ENCODE measurements at places on chromosomes 4 and X.

GRCh38 chr4:168408620-168409019 lies 71.7 kb downstream of the DDX60L start:
- DNase-seq: no peak

DNA sequence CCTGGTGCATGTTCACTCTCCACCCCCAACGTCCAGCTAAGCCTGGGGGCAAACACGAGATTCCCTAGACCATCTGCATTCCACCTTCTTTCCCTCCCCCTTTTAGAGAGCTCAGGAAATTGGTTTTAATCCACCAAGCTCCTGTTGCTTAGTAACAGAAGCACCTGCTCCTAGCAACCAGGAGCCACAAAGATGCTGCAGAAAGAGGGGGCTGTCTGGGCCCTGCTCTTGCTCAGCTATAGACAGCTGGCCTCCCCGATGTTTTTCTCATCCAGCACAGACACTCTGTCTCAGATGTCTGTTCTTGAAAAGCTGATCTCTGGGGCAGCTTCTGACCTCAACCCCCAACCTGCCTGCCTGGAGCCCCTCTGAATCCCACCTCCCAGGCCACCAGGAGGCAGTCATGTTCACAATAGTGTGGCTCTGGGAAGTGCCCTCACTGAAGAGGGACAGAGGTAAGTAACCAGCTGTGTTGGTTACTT lies 71.5 kb downstream of the SLC16A2 start:
- DNase-seq: peak; percentile 0

- no peak for DNase-seq
Observed at GRCh38 chrX:120402369-120402768, 40.5 kb downstream of the ATP1B4 start.

DNA sequence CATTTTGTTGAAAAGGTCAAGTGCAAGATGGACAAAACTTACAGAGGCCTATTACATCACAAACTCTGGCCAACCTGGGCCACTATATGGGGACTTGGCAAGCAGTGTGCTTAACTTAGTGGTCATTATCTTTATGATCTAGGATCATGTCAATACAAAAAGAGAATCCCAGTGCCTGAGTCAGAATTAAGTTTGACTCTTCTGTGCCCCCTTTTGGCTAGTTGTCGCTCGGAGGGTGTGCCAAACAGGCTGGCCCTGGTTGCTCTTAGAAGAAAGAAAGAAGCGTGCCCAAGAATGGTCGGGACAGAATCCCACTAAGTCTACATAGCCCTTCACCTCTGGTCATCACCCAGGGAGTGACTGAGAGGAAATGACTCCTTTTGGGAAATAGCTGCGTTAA lies 100.1 kb downstream of the EIF4E start:
- DNase-seq: peak; percentile 19

DNA sequence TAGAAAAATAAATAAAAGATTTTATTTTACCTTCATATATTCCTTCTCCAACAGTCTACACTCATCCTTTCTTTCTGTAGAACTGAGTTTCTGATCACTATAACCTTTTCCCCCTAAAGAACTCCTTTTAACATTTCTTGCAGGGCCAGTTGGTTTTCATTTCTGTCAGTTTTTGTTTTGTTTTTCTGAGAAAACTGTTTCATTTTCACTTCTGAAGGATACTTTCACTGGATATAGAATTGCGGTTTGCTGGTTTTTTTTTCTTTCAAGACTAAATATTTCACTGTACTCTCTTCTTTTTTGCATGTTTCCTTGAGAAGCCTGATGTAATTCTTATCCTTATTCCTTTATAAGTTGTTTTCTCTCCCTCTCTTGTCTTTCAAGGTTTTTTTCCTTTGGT lies 90.4 kb upstream of the EOLA2 start:
- DNase-seq: no peak

DNA sequence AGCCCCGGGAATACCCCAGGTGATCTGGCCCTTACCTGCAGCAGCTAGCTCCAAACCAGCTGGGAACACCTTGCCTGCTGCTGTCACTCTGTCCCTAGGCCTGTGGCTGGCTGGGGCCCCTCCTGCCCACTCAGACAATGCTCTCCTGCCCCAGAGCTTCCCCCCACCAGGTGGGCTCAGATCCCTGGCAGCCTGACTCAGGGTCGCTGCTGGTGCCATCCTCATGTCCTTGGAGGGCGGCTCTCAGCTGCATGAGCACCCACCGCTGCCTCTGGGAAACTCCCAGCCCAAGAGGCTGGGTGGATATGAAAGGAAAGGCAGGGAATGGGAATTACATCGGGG lies 15.8 kb downstream of the C4orf50 start:
- no peak for DNase-seq

DNA sequence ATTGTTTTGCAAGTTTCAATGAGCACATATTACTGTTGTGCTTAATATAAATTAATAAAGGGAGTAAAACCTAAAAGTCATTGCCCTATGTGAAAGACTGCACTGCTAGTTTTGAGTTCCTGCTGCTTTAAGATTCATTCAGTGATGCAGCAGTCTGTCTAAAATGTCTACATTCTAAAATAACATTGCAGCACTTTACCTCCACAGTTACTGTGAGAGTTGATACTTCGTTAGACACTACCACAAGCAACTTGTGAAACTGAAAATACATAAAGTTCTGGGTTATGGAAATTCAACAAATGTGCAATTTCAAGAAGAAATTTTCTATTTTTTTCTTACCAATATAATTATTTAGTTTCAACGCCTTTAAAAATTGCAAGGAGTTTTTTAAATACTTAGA lies 1175.2 kb upstream of the DIAPH2 start:
- DNase-seq: no peak

DNA sequence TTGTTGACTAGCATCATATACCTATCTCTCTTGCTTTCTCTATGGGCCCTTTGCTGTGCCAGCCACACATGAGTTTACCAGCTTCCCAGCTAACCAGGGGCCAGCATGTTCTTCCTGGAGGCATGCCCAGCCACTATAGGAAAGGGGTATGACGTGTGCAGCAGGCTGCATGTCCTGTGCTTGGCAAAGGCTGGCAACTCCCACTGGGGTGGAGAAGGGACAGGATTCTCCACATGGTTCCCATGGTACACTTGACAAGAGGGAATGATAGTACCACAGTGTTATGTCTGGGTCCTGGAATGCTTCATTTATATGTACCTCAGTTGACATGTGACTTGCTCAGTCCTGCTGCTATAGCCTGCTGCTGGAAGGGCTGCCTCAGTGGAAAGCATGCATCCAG lies 78.8 kb downstream of the TMEM164 start:
- DNase-seq: no peak

- no peak for DNase-seq
Observed at GRCh38 chr4:62377700-62378099, 1177.6 kb downstream of the ADGRL3 start.

DNA sequence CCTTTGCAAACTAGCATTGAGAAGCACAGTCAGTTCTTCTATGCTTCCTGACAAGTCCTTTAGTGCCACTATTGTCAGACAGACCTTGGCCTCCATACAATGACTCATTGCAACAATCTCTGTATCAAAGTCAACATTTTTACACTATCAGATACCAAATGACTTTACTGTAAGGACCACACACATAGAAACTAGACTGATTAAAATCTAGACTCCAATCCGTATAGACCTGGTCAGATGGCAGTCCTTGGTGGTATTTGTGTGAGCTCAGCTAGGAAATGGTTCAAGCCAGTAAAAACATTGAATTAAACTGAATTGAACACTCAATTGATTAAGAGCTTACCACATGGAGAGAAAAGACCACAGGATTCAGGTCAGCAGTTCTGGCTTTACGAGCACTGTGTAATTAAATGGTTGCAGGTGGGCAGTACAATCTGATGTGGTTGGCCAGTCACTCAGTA lies 549.8 kb upstream of the LCORL start:
- DNase-seq: no peak

DNA sequence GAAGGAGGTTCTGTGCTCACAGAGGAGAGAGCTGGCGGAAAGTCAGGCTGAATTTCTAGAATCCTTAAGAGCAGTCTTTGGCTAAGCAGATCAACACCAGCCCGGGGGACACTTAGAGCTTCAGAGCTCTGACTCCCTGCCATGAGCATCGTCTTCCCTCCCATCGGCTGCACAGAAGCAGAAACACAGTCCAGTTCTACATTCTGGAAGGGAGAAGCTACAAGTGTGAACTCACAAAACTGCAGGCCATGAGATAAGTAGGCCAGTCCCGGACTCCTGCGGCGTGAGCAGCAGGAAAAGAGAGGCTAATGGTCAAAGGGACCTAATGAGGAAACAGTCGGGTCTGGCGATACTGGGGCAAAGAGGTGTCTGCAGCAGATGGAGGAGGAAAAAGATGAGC lies 211.5 kb downstream of the DHX15 start:
- DNase-seq: no peak

DNA sequence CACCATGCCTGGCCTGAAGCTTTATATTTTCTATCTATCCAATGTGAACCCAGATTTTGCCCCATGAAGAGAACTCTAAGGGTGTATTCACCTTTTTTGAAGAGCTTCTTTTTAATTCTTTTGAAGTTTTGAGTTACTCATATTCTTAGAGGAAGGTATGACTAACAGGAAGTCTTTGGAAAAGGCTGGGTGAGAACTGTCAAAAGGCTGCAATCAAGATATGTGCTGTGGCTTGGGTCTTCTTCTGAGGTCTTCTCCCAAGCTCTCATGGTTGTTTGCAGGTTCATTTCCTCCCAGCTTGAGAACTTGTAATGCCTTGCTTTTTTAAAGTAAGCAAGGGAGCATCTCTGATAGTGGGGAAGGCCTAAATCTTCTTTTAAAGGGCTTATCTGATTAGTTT lies 3.1 kb upstream of the C4orf17 start:
- peak; percentile 5 for DNase-seq

DNA sequence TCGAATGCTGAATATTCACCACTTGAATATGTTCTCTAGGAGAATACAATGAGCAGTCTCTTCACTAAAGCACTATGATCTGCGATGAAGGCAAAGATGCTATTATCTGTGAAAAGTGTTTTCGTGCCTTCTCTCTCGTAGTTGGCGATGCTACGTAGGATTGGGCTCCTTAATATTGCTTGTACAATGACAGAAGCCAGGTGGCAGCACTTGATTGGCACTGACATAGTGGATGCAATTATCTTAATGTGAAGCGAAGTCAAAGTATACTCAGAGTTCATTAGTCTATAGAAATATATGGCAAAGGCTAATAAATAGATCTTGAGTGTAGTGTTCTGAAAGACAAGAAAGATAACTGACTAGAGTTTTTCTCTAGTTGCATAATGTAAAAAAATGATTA lies 1135.7 kb upstream of the AGA start:
- DNase-seq: no peak

DNA sequence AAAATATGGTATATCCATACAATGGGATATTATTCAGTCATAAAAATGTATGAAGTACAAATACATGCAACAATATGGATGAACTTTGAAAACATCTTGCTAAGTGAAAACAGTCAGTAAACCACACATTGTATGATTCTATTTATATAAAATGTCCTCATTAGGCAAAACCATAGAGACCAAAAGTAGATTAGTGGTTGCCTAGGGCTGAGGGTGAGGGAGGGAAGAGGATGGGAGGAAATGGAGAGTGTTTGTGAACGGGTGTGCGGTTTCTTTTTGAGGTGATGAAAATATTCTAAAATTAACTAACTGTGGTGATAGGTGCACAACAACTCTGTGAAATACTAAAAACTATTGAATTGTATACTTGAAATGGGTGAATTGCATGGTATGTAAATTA lies 29.6 kb downstream of the TEX11 start:
- DNase-seq: no peak

- no peak for DNase-seq
Observed at GRCh38 chr4:14152834-14153519, 525.5 kb upstream of the BOD1L1 start.

DNA sequence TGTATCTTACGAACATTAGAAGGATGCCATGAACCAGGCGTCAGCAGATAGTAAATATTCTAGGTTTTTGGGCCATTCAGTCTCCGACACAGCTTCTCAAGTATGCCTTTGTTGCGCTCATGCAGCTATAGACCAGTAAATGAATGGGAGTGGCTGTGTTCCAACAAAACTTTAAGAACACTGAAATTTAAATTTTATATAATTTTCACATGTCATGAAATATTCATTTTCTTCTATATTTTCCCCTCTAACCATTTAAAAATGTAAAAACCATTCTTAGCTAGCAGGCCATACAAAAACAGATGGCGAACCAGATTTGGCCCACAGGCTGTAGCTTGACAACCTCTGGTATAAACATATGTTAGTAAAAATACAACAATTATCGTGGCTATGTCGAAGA lies 151.8 kb upstream of the KIT start:
- no peak for DNase-seq

- DNase-seq: no peak
Observed at GRCh38 chr4:177455561-177455970, 13.3 kb upstream of the AGA start.

GRCh38 chr4:85733798-85734197 lies 258.8 kb downstream of the ARHGAP24 start:
- DNase-seq: no peak

- no peak for DNase-seq
Observed at GRCh38 chrX:111447298-111447697, 35.3 kb upstream of the DCX start.

DNA sequence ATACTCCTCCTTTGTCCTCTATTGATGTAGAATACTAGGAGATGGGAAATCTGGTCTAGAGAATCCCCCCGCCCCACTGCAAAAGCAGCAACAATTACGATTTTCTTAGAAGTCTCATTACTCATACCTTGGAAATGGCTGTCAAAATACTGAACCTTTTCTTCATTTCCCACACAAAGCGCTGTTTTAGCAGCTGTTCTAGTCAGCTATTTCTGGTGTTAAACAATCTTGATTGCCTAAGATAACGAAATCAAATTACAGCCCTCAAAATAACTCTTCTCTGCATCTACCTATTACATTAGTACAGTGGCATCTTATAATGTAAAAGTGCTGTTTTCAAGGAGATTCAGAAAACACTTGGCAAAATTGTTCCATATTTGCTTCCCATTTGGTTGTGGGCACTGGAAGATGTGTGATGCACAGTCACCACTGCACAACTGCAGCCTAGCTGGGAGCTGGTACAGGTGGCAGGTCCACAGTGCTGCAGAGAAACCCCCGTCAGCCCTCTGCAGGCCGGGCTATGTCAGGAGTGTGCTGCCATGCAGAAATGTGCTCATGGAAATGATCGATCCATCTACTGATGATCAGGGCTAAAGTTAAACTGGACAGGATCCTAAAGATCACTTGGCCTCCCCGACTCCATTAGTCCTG lies 50.4 kb downstream of the TBC1D9 start:
- DNase-seq: no peak

GRCh38 chr4:73707918-73708577 lies 32.3 kb upstream of the CXCL8 start:
- DNase-seq: no peak

- DNase-seq: no peak
Observed at GRCh38 chr4:122706511-122706910, 26.0 kb upstream of the BBS12 start.

- DNase-seq: no peak
Observed at GRCh38 chrX:48617542-48618340, 20.4 kb downstream of the WDR13 start.

GRCh38 chr4:108272046-108272445 lies 103.3 kb upstream of the LEF1 start:
- DNase-seq: no peak

DNA sequence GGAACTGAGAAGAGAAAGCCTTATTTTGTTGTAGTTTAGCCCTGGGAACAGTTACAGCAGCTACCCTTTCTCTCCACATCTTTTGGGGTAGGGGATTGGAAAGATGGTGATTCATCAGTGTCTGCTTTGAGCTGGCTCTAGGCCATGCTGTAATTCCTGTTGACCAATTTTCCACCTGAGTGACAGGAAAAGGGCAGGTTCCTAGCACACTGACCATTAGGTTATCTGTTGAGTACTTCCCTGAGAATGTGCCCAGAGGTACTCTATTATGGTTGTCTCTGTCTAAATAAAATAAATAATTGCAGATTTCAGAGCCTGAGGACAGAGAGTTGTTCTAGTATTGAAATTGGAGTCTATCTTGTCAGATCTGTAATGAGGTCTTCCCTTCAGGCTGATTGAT lies 109.0 kb downstream of the ENOX2 start:
- DNase-seq: no peak
